ENCODE measurements at places on chromosomes 11 and 22. TPM values are rescaled to one million over a fixed set of nuclear protein-coding genes. Genes with fewer than 3 reads are reported as not detected.

GRCh38 chr11:121670805-121671282 is 218.1 kb upstream of the SORL1-AS1 start:
- no peak for DNase-seq

GRCh38 chr22:49432897-49433443 is 394.7 kb downstream of the BRD1 start:
- no peak for DNase-seq

GRCh38 chr11:106160494-106160893 is 83.0 kb downstream of the AASDHPPT start:
- DNase-seq: no peak

GRCh38 chr11:2814751-2815150 is 70.8 kb downstream of the CDKN1C start:
- no peak for DNase-seq

Gene CBLIF
- polyA plus RNA-seq: not detected

Gene SAA4
- polyA plus RNA-seq: not detected

Gene THAP7
- polyA plus RNA-seq: 41.4 TPM

DNA sequence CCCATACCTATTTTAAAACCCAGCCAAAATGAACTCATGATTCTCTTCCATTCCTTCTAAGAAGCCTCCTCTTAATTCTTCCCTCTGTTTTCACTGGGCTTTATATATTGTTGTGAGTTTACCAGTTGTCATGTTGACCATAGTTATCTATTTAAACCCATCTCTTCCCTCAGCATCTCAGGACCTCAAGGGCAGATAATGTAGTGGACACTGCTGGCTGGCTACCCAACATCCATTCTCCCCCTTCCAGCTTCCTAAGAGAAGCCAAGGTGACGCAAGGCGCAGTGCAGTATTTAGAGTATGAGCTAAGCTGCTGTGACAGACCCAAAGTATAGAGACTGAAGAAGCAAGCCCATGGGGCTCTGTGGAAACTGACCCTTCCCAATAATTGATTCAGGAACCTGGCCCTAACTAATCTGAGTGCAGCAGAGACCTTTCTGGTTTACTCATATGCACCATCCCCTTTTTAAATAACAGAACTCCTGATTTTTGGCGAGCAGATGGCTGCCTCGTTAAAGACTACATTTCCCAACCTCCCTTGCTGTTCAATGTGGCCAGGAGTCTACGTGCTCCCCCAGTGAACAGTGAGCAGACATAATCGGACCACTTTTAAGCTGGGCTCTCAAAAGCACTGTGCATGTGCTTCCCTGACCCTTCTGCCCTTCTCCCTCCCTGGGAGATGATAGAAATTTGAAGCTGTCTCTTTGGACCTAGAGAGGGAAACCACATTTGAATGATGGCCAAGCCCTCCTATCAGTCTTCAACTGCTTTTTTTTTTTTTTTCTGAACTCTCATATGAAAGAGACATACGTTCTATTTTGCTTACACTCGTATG is 28.1 kb upstream of the CREB3L1 start:
- DNase-seq: no peak

Gene TECTA
- polyA plus RNA-seq: 0.26 TPM

DNA sequence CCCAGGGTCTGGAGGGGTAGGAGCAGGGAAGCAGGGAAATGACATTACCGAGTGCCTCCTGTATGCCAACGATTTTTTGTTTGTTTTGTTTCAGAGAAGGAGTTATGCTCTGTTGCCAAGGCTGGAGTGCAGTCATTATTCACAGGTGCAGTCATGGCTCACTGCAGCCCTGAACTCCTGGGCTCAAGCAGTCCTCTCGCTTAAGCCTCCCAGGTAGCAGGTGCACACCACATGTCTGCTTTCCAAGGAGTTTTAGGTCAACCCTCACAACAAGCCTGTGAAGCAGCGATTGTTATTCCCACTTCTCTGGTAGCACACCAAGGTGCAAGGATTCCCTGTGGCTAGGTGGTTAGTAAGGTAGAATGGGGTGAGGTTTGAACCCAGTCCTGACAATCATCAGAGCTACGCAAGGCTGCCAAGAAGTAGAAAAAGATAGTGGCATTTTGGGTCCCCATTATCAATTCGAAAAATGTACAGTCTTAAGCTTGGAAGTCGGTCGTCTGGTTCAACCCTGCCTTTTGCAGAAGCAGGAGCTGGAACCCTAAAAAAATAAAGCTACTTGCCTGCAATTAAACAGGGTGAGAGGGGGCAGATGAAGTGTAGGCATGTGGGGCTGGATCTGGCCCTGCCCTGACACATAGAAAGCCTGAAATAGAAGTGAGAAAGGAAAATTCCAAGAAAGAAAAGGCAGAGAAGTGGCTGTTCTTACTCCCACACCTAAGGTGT is 9.1 kb downstream of the UCP3 start:
- DNase-seq: no peak

- DNase-seq: no peak
Observed at GRCh38 chr11:71406681-71407080, 41.5 kb downstream of the DHCR7 start.

Gene PEX16
- 51.0 TPM for polyA plus RNA-seq

- DNase-seq: no peak
Observed at GRCh38 chr11:13944016-13944415, 18.5 kb upstream of the SPON1 start.

DNA sequence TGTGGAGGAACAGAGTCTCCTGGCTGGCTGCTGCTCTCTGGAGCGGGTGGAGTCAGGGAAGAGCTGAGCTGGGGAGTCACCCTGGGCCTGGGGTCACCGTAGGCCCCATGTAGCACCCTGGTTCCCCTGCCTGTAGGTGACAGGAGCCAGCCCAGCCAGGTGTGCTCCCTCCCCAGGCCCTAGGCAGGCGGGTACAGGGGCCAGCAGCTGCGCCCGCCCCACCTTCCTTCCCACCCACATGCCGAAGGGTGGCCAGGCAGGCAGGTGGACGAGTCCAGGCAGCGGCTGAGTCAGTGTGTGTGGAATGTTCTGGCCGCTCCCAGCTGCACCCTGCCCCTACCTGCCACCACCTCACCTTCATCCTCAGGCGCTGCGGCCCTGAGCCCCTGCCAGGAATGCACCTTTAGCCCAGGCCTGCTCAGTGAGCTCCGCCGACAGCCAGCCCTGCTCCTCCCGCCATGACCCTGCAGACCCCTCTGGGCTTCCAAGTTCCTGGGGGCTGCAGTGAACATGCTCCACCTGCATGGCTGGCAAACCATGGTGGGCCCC is 654 bp upstream of the SYT8 start:
- no peak for DNase-seq

DNA sequence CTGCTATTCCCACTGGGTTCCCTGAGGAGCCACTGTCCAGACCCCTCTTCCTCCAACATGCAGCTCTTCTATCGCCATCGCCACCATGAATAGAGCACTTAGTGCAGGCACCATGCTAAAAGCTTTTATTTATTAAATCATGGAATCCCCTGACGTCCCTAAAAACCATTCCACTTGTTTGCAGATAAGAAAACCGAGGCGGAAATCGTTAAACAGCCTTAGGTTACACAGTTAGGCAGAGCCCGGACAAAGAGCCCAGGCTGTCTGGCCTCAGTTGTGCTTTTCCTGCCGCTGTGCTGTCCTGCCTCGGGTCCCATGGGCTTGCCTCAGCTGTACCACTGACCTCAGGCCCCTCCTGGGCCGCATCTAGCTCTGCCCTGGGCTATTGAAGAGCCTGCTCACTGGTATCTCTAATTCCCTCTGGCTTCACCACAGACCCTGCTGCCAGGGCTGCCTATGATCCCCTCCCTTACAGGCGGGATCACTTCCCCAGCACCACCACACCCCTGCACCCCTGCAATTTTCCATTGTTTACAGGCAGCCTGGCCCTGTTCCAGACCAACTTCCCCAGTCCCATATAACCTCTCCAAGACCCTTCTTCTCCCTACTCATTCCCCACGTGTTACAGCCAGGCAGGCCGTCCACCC is 13.0 kb upstream of the TUB start:
- DNase-seq: no peak

Gene ART5
- polyA plus RNA-seq: not detected

DNA sequence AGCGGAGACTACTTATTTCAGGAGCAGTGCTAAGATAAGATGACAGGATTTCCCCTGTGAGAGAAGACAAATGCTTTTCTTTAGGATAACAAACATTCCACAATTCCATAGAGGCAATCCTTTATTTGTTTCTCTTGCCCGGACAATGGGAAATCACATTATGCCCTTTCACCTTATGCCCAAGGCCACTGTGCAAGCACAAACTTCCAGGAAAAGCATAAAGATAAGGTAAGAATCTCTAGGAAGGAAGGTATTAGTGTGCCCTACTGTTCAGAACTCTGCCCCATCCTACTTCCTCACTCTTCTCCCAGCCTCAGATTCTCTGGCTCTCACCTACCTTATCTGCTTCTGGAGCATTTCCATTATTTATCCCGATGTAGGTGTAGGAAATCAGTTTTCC is 23.1 kb upstream of the RDX start:
- no peak for DNase-seq

DNA sequence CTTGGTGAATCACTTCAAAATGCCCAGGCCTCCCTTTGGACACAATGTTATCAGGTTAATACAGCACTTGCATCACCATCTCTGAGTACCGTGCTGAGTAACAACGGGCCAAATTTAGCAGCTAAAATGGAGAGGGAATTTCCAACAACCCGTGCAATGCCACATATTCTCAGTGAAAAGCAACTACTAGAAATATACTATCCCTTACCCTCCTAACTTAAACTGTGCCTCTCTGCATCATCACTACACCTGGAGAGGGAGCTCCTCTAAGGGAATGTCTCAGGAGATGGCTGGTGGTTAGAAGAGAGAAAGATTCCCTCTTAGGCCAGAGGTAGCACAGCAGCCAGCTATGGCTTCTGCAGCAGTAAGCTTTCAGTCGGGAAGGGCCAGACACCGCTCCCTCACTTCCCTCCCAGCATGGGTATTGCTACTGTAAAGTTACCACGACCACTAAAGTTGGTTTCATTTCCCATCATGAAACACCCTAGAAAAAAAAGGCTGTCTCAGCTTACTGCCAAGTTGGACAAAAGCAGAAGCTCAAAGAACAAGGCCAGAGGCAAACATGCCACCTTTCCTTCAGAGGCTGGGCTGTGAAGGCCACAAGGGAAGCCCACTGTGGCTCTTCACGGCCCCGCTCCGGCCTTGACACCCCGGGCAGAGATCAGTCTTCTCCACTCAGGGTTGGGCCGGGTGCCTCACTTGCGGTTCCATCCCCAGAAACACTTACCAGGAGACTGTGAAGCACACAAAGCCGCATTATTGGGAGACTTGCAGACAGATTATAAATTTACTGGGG is 3.9 kb downstream of the MAML2 start:
- peak; percentile 66 for DNase-seq

DNA sequence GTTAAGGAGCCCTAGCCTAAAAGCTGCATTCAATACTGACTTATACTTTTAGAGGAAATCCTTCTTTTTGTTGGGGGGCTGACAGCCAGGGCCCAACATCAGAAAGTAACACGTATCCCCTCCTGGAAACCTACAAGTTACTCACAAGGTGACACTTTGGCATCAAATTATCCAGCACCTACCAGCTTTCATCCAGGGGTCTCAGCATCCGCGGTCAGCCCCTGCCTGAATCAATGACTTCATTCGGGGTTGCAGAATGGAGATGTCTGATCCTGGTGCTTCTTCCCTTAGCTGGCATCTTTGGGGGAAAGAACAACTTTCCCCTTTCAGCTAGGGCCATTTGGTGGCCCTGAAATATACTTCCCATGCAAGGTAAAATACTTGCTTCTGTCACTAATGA is 5.3 kb upstream of the NAP1L4 start:
- no peak for DNase-seq

Data from immature natural killer cell (primary cell).